ENCODE measurements at places on chromosomes 11 and 22.
A peak's percentile ranks its signal among the peaks of the same experiment; 100 is the strongest.

DNA sequence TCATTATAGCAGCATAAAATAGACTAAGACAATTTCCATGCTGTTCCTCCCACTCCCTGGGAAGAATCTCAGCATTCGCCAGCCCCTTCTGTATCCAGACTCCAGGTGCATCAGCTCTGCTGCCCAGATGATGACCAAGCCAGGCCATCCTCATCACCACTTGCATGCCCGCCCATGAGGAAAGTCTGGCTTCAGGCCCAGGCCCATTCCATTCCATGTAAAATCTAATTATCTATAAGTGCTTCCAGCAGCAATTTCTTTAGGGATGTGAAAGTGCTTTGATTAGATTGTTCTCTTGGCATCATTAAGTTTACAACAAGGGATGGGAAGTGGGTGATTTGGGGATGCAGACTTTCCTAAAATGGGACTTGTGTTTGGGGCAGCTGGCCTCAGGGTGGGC is 100.3 kb downstream of the INSC start:
- DNase-seq, result no peak

- no peak for DNase-seq
Measured at GRCh38 chr11:126139111-126140091, 72.0 kb downstream of the RPUSD4 start.

GRCh38 chr11:119506436-119506835 is 83.5 kb upstream of the THY1 start:
- no peak for DNase-seq

- DNase-seq, result peak; percentile 92
Measured at GRCh38 chr11:62678770-62679696, at the start of gene UBXN1. UBXN1 (minus strand) TSS chr11:62679073; CDS start chr11:62678923, 150 bp downstream.

GRCh38 chr11:102229510-102230123 is 87.7 kb upstream of the BIRC3 start:
- DNase-seq, result no peak

- DNase-seq, result no peak
Measured at GRCh38 chr22:38069372-38070249, 12.4 kb downstream of the PICK1 start.

DNA sequence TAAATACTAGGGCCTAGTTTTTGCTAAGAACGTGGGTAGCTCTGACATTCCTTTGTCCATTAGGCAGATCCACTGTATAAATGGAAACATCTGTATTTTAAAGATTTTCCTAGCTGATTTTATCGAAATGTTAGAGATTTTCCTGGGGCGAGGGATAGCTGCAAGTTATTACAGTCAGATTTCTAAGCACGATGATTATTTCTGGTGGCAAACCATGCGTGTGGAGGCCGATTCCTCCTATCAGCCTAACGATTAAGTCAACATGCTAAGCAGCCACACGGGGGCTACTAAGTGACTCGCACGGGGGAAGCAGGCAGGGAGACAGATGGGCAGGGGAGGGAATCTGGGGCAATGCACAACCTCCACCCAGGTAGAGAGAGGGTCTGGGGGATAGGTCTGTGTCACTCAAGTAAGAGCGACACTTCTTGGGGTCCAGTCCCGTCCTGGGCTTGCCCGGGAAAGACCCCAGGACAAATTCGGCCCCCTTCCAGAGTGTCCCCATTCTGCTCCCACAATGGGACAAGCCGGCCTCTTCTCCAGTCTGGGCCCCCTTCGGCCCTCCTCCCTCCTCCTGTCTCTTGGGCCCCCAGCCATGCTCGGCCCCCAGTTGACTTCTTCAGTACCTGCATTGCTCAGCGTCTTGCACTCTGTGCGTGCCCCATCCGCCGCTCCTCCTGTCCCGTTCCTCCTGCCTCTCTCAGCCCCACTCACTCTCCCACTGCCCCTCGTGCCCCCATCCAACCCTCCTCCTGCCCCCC is 571 bp downstream of the C11orf24 start:
- DNase-seq, result peak; percentile 83

- no peak for DNase-seq
Measured at GRCh38 chr11:105466582-105467228, 143.2 kb upstream of the GRIA4 start.

DNA sequence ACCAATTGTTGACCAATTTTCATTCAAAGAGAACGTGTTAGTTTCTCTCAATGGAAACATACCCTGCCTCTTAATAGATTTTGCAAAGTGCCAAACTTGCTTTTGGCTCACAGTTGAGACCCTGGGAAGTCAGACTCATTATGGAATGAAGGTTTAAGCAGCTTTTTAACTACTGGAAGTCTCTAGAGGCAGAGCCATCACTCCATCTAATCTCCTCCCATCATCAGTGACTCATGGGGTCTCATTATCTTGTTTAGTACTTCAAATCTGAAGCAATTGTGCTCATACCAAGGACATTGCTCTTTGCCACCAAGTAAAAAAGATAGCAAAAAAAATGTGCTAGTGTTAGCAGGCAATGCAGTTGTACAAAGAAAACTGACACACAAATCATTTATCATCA is 537.1 kb upstream of the LRRC4C start:
- no peak for DNase-seq

DNA sequence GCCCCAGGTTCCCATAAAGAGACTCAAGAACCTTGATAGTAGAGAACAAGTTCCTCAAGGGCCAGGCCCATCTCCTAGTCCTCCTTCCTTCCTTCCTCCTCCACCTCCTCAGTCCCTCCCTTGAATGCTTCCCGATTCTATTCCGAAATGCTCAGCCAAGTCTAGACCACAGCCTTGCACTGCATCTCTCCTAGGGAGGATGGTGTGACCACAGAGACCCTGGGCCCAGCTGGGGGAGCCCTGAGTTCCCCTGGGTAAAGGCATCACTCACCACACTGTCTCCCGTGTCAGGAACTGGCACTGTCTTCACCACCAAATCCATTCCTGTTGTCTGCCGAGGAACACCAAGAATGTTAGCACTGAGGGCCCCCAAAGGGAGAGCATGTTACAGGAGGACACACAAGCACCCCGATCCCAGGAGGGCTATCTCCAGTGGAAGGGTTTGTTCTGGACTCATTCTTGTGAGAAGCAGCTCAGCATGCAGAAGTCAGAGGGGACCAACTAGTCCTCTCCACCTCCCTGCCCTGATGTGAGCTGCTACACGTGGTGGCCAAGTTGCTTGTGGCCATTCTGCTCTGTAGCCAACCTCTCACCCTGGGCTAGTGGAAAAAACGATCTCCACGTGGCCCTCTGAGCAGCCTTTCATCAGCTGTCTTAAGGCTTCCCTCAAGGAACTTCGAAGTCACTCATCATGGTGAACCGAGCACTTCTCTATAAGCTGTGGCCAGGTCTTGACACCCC is 8.7 kb downstream of the IFT27 start:
- DNase-seq, result no peak

- DNase-seq, result no peak
Measured at GRCh38 chr11:403021-403760, 9.2 kb downstream of the PKP3 start.

DNA sequence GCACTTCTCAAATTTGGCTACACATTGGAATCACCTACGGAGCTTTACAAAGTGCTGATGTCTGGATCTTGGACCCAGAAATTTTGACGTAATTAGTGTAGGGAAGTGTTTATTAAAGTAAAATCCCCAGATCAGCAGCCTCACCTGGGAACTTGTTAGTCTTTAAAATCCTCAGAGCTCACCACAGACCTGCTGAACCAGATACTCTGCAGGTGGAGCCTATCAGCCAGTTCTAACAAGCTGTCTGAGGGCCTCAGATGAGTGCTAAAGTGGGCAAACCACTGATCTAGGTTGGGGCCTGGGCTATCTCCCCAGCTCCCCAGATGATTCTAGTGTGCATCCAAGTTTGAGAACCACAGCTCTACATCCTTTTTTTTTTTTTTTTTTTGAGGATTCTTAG is 436.0 kb downstream of the ETS1 start:
- no peak for DNase-seq

- DNase-seq, result no peak
Measured at GRCh38 chr11:86444981-86445380, 70.3 kb downstream of the CCDC81 start.

- peak; percentile 32 for DNase-seq
Measured at GRCh38 chr11:35390737-35391682, 28.3 kb downstream of the SLC1A2 start.

GRCh38 chr11:4704790-4705334 is 278 bp downstream of the MMP26 start:
- no peak for DNase-seq

GRCh38 chr11:114482114-114482513 is 42.8 kb downstream of the REXO2 start:
- DNase-seq, result no peak

- DNase-seq, result no peak
Measured at GRCh38 chr22:37563153-37564081, 3.1 kb downstream of the CDC42EP1 start.

- DNase-seq, result no peak
Measured at GRCh38 chr11:94837317-94837716, 69.2 kb downstream of the AMOTL1 start.

GRCh38 chr11:61862714-61863547 is 28.4 kb downstream of the FADS3 start:
- DNase-seq, result no peak

DNA sequence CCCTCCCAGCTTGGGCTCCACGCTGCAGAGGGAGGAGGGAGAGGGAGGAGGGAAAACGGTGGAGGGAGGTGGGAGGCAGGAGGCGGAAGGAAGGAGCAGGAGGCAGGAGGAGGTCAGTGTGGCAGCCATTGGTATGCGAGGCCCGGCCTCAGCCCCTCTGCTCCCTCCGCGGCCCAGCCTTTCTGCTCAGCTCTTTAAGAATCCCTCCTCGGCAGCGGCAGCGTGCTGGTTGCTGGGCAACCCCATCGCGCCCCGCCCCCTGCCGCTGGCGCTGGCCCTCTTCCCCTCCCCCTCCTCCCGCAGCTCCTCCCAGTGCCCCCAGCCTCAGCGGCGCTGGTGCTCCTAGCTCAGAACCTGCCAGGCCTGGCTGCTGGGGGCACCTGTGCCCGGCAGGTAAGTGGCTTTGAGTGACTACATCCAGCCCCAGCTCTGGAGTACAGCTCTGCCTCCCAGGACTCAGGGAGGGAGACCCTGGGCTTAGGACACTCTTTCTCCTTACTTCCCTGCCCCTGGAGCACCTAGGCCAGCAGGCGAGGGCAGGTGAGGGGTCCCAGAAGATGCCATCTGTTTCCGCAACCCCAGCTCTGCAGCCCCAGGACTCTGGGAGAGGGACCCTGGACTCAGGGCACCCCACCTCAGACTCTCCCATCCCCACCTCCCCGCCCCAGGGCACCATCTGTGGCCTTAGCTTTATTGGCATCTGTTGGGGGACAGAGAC is 7.2 kb upstream of the FLRT1 start:
- no peak for DNase-seq

- no peak for DNase-seq
Measured at GRCh38 chr11:27573024-27573423, 66.5 kb upstream of the LIN7C start.

GRCh38 chr11:114430290-114430689 is 9.0 kb upstream of the REXO2 start:
- DNase-seq, result no peak

GRCh38 chr22:48097723-48098122 is 1335.3 kb downstream of the TBC1D22A start:
- no peak for DNase-seq

GRCh38 chr11:93525601-93526345 is 17.4 kb downstream of the SMCO4 start:
- no peak for DNase-seq

DNA sequence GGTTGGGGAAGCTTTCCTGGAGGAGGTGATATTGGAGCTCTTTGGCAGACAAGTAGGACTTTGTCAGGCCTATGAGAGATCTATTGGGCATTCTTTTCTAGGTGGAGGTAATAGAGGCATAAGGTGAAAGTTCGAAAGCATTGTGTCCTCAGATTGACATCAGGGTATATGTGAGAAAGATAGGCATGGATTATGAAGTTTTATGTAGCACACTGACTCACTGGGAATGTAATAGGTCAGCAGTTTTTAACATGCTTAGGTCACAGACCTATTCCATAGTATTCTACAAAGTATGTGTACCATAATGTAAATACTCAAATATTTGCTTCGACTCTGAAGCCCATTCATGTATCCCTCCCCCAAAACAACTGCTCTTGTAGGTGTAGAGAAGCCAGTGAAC is 11.8 kb downstream of the HIKESHI start:
- no peak for DNase-seq

- DNase-seq, result no peak
Measured at GRCh38 chr11:114237321-114238280, 58.6 kb upstream of the NNMT start.

GRCh38 chr11:70220920-70221319 is 17.8 kb downstream of the FADD start:
- no peak for DNase-seq

DNA sequence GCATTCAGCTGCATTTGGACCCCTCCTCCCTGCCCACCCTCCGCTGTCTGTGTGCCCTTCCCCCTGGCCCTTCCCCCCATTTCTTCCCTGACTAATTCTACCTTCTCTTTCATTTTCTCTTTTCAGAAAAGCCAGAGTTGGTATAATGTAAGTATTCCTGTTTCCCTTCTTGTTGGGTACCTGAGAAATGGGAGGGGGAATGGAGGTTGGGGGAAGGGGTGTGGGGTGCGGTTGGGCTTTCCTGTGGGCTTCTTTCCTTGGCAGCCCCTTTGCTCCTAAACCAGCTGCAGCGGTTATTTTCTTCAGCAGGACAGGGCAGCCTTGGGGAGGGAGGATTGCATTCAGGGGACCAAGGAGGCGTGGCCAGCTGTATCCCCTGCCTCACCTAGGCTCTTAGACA is 70.2 kb downstream of the SCN3B start:
- DNase-seq, result no peak

- no peak for DNase-seq
Measured at GRCh38 chr11:110077831-110078325, 15.3 kb upstream of the ZC3H12C start.

GRCh38 chr11:17783878-17784277 is 49.3 kb downstream of the KCNC1 start:
- no peak for DNase-seq

DNA sequence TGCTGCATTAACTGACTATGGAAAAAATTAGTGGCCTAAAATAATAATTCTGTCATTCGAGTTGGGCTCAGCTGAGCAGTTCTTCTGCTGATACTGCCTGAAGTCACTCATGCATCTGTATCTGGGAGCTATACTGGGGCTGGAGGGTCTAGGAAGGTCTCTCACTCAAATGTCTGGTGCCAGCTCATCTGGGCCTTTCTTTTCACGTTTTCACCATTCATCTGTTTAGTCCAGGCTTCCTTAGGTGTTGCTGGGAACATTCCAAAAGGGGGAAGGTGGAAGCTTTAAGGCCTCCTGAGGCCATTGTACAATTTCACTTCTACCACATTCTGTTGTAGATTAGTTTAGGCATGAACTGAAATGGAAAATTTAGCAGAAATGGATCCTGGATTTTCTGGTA is 28.0 kb downstream of the YAP1 start:
- no peak for DNase-seq

DNA sequence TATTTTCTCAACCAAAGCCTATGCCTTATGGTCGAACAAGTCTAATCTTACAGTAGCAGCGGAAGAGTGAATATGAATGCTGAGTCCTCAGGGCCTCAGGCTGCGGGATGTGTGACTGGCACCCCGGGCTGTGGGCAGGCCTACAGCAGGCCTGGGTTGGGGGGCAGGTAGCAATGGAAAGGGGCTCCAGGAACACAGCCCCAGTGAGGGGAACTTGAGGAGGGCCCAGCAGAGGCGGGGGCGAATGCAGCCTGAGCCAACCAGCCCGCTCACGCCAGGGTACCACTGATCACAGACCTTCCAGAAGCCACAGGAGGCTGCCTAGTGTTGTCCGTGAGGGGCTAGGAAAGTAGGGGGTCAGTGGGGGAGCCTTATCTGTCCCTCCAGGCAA is 11.3 kb upstream of the CD5 start:
- no peak for DNase-seq

Data from B cell (primary cell).